Diencephalon (tissue), 1 donor: ENCODE measurements at places on chromosomes 3 and 15. TPM values are rescaled to one million over a fixed set of nuclear protein-coding genes. Genes with fewer than 3 reads are reported as not detected.

Gene MINAR1
- 41.8 TPM for total RNA-seq

Gene KLHDC8B
- 22.1 TPM for total RNA-seq

Gene TBC1D5
- 114 TPM for total RNA-seq

Gene BBS4
- 36.9 TPM for total RNA-seq

Gene BCHE
- total RNA-seq, result 38.1 TPM

Gene RAB6B
- total RNA-seq, result 160 TPM

Gene CD200R1
- 0.69 TPM for total RNA-seq

Gene GABRB3
- 141 TPM for total RNA-seq

Gene CCR8
- total RNA-seq, result not detected

Gene MNS1
- 4.8 TPM for total RNA-seq

Gene ZKSCAN7
- total RNA-seq, result 18.2 TPM

Gene MRPS22
- total RNA-seq, result 69.2 TPM

Gene CCR3
- not detected for total RNA-seq
